ENCODE measurements at places on chromosomes 6 and 20.

- DNase-seq: no peak
Measured at GRCh38 chr20:53322651-53323050, 271.0 kb downstream of the ZNF217 start.

DNA sequence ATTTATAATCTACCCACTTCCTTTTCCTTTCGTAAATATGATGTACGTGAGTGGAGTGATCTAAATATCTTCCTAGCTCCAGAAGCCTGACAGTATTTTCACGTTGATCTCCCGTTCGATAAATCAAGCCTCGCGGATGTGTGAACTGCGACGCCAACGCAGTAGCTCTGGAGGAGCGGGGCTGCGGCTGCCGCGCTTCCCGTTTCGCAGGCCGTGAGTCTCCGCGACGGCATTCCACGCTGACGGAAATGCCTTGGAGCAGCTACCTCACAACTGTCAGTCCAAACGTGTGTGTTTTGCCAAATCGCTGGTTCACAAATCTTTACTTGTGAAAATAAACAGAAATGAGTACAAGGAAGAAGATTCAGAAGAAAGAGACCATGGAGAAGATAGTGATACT is 41.2 kb downstream of the BTBD3 start:
- no peak for DNase-seq

DNA sequence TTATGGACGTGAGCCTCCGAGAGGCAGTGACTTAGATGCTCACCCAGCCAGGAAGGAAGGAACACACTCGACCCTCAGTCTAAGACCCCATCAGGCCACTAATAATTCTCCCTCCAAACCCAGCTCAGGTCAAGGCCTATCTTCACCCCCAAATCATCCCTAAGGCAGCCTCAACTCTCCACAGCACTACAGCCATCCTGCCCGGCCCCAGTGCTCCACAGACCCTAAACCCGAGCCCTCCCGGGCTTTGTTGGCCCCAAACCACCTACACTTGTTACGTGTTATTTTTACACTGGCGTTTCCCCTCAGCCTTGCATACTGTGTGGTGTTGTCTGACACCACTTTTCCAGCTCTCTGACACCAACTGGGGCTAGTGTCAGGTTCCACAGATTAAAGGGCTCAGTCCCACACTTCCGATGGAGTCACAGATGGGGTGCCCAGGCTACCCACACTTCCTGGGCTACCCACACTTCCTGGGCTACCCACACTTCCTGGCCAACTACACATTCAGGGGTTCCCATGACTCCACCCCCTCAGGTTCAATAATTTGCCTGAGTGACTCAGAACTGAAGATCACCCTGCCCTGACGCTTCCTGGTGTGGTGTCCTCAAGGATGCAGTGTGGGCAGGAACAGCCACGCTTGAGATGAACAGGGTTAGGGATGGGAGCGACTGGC is 25.3 kb downstream of the RBCK1 start:
- DNase-seq: no peak

- DNase-seq: no peak
Measured at GRCh38 chr20:57743450-57744095, 33.8 kb upstream of the PMEPA1 start.

- no peak for DNase-seq
Measured at GRCh38 chr20:48722002-48722731, 105.6 kb downstream of the PREX1 start.

GRCh38 chr20:402496-402885 is 5.6 kb upstream of the RBCK1 start:
- no peak for DNase-seq

- no peak for DNase-seq
Measured at GRCh38 chr6:169158174-169158573, 95.5 kb downstream of the THBS2 start.

DNA sequence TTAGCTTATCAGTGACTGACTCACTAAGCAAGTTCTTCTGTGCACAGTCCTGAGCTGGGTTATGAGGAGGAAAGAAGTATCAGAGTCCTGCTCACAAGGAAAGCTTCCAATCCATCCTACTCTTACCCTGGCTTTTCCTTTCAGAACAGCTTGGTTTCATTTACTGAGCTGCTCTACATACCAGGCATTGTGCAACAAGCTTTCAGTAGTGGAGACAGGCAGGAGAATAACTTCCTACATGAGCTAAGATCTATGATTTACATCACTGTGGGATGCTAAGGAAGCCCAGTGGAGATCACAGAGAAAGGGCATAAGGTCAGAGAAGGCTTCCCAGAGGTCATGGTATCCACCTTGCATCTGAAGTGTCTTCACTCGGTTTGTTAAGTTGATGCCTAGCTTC is 144.5 kb downstream of the MAP3K7 start:
- DNase-seq: no peak

DNA sequence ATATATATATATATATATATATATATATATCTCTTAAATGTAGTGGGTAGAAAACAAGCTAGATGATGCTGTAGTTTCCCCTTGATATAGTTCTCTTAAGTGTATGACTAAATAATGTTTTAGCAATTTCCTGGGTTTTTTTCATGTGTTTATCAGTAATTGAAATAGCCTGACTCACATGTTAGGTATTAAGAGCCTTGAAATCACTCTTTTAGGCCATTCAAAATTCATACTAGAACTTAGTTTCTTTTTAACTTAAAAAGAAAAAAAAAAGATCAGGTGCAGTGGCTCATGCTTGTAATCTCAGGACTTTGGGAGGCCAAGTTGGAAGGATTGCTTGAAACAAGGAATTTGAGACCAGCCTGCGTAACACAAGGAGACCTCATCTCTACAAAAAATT is 44.1 kb downstream of the NKX2-4 start:
- no peak for DNase-seq

GRCh38 chr20:460707-461106 is 1.6 kb downstream of the TBC1D20 start:
- DNase-seq: no peak

DNA sequence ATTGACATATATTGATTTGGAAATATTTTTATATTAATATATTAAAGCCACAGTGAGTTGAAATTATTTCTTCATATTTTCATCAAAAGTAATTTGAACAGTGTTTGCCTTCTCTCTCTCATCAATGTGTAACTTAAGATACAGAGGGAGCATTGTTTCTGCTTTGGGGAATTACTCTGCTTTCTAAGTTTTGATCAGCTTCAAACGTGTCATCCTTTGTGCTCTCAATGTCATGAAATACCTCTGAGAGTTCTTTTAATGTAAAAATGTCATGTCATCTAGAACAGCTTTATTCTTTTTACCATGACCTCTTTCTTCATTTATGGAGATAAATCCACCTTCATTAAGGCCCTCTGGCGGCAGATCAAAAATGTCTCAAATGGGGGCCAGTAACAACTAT is 259.4 kb upstream of the STXBP5 start:
- DNase-seq: no peak

GRCh38 chr6:129996387-129996786 is 22.0 kb upstream of the L3MBTL3 start:
- DNase-seq: peak; percentile 12

GRCh38 chr20:58636983-58637421 is 14.1 kb upstream of the STX16 start:
- DNase-seq: no peak

DNA sequence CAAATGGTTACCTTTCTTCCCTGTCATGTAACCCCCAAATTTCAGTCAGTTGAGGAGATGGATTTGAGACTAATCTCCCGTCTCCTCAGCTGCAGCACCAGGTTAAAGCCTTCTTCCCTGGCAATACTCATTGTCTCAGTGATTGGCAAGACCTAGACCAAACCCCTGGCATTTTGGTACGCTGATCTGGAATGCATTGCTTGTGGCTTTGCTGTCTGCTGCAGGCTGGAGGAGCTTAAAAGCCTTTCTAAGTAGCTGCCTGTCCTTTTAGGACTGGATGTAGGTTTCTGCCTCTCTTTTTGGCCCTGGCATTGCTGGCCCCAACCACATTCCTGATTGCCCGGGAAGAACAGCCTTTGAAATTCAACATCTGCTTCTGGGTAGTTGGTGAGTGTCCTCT is 729.6 kb upstream of the GJE1 start:
- DNase-seq: no peak

DNA sequence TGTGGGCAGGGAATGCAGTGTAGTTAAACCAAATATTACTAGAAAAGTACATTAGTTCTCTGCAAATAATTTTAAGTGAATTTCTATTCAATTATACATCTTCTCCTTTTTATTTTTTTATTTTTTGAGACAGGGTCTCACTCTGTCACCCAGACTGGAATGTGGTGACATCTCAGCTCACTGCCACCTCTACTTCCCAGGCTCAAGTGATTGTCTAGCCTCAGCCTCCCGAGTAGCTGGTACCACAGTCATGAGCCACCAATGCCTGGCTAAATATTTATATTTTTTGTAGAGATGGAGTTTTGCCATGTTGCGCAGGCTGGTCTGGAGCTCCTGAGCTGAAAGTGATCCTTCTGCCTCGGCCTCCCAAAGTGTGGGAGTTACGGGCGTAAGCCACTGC is 76.1 kb downstream of the ITCH start:
- DNase-seq: no peak

GRCh38 chr6:153101461-153101860 is 29.6 kb downstream of the RGS17 start:
- DNase-seq: no peak

DNA sequence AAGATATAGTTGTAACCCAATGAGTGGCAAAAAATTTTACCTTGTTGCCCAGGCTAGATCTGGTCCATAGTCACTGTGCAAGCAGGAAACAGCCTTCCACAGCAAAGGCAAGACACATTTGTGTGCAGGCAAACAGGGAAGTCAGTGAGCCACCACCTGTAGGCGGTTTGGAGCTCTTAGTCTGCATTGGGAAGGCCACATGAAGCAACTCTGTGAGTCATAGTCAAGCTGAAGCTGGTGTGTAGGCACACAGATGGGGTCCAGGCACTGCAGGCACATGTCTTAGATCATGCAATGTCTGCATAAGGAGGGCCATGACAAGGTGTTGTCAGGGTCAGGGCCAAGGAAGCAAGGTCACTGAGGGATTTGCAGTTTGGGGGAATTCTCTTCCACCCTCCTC is 543.2 kb upstream of the EPHA7 start:
- no peak for DNase-seq

GRCh38 chr6:27694547-27694874 is 217.7 kb downstream of the OR2B2 start:
- no peak for DNase-seq

DNA sequence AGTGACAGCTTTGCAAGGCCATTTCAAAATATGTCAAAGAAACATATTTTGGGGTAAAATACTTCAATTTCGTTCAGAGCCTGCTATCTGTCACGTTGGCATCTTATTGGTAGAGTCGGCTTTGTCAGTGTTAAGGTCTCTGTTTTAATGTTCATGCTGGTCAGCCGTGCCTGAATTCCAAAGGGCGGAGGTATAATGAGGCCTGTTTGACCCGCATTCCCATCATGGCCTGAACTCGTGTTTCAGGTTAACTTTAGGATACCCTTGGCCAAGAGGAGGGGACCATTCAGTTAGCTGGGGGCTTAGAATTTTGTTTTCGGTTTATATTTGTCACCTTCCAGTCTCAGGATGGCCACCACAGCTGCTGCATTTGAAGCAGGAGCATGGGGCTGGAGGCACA is 236.4 kb downstream of the NFATC2 start:
- DNase-seq: no peak

GRCh38 chr20:30168025-30168799 is 1089.3 kb upstream of the DEFB115 start:
- DNase-seq: no peak

DNA sequence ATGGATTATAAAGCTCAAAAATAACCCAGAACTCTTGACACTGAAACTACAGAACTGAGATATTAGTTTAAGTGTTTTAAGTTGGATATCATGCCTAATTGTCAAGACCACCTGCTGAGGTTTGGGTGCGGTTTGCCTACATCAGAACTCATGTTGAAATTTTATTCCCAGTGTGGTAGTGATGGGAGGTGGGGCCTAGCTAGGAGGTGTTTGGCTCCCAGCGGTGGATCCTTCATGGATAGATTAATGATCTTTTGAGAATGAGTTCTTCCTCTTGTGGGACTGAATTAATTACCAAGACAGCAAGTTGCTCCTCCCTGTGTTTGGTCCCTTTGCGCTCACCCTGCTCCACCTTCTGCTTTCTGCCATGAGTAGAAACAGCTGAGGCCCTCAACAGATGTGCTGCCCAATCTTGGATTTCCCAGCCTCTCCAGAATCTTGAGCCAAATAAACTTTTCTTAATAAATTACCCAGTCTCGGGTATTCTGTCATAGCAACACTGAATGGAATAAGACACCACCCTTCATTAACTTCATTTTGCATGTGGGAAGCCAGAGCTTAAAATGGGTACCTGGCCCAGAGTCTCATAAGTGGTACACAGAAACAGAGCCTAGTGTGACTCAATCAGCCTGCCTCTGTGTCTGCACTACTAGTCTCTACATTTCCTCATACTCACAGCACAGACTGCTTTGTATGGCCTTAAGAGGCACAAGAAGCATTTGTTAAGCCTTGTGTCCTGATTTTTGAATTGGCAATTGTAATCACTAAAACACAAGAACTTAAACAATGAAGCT is 158.4 kb downstream of the IBTK start:
- no peak for DNase-seq

DNA sequence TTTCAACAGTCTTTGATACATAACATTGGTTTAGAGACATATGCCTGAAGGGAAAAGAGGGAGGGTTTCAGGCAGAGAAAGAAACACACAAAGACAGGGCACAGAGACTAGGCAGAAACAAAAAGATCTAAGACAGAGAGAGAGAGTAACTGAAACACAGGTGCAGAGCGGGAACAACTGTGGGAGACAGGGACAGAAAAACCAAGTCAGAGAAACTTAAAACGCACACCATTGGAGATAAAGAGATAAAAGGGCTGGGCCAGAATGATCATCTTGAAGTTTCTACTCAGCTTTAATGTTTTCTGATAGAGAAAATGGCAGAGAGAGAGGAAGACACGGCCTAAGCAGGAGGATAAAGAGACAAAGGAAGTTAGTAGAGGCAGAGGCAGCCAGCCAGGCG is 11.8 kb downstream of the UNC5CL start:
- DNase-seq: no peak

DNA sequence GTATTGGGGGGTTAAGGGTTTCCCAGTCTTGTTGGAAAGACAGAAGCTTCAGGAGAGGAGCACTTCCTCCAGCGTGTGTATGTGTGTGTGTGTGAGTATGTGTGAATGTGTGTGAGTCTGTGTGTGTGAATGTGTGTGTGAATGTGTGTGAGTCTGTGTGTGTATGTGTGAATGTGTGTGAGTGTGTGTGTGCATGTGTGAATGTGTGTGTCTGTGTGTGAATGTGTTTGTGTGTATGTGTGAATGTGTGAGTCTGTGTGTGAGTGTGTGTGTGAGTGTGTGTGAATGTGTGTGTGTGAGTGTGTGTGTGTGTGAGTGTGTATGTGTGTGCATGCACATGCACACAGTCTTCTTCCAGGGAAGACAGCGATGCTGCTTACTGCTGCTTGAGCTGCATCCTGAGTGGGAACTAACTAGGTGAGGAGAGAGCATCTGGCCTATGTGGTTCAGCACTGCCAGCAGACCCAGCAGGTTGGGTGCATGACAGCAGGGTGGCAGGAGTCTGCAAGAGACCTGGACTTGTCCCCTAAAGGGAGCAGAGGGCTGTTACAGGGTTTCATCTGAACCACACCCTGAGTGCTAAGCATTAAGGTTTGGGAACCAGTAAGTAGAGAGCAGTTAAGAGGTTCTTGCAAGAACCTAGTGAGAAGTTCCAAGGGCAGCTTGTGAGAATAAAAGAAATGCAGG is 22.7 kb upstream of the CCND3 start:
- no peak for DNase-seq

All from NCI-H345 (cell line).